ENCODE measurements at places on chromosomes 2 and 18. TPM values are rescaled to one million over a fixed set of nuclear protein-coding genes. Genes with fewer than 3 reads are reported as not detected.

Gene PTH2R
- total RNA-seq, result not detected

GRCh38 chr2:124248386-124248785 is 223.3 kb downstream of the CNTNAP5 start:
- no peak for DNase-seq

Gene EFR3B
- 31.9 TPM for total RNA-seq

Gene FOXI3
- total RNA-seq, result 0.36 TPM

DNA sequence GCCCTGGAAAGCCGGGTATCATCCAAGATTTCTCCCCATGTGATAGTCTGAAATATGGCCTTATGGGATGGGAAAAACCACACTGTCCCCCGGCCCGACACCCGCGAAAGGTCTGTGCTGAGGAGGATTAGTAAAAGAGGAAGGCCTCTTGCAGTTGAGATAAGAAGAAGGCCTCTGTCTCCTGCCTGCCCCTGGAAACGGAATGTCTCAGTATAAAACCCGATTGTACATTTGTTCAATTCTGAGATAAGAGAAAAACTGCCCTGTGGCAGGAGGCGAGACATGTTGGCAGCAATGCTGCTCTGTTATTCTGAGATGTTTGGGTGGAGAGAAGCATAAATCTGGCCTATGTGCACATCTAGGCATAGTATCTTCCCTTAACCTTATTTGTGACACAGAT is 26.8 kb downstream of the RUFY4 start:
- DNase-seq, result no peak

Gene IL1R2
- total RNA-seq, result not detected

DNA sequence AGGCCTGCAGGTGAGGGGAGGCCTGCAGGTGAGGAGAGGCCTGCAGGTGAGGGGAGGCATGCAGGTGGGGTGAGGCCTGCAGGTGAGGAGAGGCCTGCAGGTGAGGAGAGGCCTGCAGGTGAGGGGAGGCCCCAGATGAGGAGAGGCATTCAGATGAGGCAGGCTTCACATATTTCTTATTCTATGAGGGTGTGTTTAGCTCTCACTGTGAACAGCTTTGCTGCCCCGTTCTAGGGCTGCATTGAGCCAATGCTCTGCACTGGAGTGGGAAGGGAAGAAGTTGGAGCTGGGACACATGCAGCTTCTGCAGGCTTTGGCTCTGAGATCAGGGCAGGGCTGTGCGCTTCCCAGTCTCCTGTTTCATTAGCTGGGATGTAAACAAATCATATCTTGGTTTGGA is 19.5 kb downstream of the TPO start:
- DNase-seq, result no peak

DNA sequence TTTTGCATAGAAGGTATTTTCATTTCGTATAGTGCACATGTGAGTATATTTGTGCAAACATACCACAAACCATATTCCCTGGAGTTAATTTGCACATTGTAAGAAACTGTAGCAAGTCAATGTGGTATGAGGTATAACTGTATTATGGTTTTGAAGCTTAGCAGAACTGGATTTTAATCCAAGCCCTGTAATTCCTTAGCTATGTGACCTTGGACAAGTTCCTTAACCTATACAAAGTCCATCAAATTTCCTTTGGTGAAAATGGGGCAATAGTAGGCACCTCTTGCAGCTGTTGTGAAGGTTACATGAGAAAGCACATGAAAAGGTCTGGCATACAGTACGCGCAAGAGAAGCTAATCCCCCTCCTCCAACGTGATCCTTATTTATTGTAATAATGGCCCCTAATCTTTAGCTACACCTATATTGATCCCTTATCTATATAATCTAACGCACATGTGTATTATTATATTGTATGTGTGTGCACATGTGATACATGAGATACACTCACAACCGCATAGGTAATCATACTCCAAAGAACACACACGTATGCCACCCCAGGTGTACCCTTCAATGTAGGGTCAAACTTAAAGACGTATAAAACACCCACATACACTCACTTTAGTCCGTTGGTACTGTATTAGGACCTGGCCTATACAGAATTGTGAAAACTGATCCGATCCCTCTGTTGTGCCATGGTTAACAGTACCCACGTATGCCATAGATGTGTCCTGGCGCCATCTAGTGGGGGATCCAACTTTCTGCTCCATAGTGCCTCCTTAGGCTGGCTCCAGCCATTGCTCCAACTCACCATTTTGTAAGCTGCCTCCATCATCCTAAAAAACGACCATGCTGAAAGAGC is 402.9 kb upstream of the SLC14A2 start:
- peak; percentile 53 for DNase-seq

DNA sequence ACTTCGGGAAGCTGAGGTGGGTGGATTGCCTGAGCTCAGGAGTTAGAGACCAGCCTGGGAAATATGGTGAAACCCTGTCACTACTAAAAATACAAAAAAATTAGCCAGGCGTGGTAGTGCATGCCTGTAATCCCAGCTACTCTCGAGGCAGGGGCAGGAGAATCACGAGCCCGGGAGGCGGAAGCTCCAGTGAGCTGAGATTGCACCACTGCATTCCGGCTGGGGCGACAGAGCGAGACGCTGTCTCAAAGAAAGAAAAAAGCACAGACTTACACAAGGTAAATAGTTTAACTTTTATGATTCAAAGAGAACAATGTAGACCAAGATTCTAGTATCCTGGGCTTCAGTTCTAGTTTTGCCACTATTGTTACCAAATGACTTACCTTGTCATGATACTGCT is 37.4 kb downstream of the NCKAP1 start:
- no peak for DNase-seq

DNA sequence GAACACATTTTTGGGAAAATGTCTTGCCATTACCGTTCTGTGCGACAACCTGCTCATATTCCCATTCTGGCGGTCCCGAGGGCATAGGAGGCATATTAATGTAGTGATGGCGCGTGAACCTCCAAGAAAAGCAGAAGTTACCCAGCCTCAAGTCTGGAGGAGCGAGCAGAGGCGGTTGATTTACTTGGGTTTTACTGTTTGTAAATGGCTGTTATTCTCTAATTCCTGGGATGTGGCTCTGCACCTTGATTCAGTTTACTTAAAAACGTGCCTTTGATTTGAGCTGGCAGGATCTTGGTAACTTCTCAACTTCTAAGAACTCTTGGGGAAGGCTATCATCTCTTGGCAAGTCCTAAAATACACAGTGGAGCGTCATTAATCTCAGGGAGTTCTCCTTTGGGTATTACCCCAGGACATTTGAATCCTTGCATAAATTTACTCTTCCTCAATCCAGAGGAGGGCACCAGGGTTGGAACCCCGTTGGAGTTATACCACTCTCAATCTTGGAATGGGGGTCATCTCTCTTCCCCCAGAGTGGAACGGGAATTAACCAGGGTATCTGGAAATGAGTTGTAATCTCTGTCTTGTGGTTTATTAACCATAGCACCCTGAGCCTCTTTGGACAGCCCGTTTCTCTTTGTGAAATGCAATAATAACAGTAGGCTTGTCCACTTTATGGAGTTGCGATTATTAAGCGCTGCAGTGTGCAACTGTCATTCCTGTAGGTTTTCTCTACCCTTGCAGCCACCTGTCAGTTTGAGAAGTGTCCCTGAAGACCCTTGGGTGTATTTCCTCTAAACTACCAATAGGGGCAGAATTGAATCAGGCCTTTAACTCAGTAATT is 2.1 kb downstream of the HK2 start:
- peak; percentile 42 for DNase-seq

Gene WNT6
- total RNA-seq, result not detected

GRCh38 chr2:66587216-66587615 is 152.3 kb downstream of the MEIS1 start:
- no peak for DNase-seq

DNA sequence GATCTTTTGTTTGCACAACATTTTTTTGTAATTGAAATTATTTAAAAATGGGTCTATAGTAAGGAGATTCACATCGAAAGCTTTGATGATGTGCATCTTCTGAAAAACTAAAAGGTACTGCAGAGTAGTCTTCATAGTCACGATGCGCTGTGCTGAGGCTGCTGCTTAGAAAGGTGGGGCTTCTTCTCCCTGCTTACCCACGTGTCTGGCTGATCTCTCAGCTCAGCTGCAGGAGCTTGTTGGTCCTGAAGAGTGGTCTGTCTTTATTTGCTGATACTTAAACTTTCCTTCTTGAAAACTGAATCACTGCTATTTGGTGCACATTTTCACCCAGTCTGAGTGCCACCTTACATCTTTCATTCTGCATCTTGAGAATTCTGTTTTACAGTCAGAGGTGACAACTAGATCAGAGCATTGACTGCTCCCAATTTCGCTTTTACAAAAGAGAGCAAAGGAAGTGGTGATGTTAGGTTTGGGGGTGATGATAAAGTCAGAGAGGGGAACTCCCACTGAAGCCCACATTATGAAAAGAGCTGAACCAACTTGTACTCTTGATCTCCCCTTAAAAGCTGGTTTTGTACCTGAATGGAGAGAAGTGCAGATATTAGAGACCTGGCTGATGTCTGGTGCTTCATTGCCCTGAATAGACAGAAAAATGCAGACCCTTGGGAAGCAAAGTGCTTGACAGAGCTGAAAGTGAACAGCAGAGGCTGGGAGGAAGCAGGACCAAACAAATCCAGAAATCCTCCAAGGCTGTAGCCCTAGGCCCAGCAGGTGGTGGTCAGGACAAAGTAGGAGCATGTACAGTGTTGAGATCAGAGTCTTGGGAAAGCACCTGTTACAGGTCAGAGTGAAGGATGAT is 984.5 kb downstream of the TSN start:
- DNase-seq, result no peak

DNA sequence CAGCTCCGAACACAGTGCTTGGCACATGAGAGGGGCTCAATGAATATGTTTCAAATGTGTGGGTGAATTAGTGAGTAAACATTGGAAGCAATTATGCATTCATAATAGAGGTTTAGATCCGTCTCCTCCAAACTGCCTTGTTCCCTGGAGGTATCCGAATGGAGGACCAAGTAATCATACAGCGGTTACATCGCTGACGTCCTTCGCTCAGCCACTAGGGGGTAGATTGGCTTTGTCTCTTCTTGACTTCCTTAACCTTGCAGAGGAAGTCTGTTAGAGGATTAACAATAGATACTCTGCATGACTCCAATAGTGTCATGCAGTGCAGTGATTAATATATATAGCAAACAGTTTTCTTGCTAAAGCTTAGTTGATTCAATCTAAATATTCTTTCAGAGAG is 517.0 kb downstream of the PTPRM start:
- DNase-seq, result no peak

DNA sequence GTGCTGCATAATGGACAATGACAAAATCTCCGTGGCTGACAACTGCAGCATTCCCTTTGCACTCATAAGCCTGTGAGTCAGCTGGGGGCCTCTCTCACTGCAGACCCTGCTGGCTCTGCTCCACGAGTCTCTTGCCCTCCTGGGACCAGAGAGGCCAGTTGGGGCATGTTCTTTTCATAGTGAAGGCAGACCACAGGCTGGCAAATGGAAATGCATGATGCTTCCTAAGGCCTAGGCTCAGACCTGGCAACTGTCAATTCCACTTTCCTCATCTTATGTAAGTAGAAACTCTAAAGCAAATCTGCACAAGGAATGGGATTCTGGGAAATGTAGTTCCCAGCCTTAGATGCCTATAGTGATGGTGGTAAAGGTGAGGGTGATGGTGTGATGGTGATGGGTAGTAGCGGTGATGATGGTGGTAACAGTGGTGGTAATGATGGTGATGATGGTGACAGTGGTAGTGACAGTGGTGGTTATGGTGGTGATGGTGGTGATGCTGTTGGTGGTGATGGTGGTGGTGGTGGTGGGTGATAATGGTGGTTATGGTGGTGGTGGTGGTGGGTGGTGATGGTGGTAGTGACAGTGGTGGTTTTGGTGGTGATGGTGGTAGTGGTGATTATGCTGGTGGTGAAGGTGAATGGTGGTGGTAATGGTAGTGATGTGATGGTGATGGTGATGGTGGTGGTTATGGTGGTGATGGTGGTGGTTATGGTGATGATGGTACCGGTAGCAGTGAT is 185.8 kb upstream of the ARL4C start:
- no peak for DNase-seq

Gene ANKRD36B
- total RNA-seq, result 278 TPM

DNA sequence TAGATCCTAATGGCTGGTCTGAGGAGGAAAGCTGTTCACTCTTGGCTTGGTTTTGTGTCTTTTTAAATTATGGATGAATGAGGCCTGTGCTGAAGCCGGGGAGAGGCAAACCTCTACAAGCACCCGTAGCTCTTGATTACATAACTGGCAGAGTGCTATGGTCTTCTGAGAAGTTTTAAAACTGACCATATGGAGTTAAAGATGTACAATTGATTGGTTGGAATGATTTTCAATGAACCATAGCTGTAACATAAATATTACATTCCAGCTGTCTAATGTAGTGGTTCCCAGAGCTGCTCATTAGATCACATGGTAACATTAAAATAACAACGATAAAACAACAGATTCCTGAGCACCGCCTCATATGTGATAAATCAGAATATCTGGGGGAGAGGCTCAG is 71.1 kb upstream of the MAP4K3 start:
- DNase-seq, result no peak

Gene CAPN10
- 31.2 TPM for total RNA-seq

Gene REG3G
- not detected for total RNA-seq

DNA sequence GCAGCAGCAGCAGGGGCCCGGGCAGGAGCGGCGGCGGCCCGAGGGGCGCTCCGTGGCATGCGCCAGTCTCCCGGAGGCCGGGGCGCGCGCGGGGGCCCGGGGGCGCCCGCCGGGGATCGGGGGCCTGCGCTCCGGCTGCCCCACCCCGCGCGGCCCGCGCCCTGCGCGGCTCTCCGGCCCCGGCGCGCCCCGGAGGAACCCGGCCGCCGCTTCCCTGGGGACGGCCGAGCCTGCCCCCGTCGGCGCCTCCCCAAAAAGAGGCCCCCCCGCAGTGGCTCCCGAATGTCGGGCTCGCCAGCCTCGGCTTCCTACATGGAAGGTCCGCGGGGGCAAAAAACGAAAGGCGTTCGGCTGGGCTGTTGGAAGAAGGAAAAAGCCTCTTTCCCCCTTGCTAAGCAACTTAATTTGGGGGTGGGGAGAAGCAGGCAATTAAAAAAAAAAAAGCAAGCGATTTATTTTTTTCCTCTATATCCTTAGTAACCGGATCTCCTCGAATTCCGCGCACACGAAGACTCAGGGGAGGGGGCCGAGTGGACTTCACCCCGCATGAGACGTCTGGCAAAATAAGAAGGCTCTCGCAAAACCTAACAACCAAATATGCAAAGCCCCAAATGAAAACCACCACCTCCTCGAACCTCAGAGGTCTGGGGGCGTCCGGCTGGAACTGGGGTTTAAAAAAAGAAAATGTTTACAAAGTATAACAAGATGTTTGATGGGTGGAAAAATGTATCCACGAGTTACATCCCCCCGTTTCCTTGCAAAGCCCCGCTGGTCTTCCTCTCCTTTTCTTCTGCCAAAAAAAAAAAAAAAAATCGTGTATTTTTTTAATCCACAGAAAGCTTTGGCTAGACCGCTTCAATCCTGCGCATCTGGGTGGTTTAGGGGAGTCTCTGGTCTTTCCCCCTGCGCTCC is at the start of gene SMAD7:
Gene SMAD7, minus strand, starts transcription at position 430 of the 912 bp plus-strand sequence. CDS start 541 bp downstream, outside the sequence.
- DNase-seq, result no peak

DNA sequence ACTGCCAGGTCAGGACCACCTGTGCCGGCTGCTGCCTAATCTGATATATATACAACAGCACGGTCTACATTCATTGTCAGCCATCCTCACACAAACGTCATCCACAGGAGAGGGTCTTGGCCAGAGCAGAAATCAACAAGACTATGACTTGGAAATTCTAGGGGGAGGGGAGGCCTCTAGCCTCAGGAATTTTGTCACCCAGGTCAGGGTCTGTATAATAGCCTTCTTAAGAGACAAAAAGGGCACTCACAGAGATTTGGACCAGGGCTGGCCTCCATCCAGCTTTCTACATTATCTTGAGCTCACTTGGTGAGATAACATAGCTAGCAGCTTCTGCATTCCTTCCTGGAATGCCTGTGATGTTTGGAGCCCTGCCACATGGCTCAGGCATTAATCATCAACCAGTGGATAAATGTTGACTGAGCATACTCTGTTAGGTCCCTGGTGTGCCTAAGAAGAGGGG is 50.4 kb upstream of the CTIF start:
- no peak for DNase-seq

All from cerebellum (tissue), 4 donors.